ENCODE measurements at places on chromosomes 4 and X.

GRCh38 chr4:32163125-32163524 lies 1443.0 kb downstream of the PCDH7 start:
- no peak for DNase-seq

GRCh38 chrX:138871739-138872138 lies 160.2 kb upstream of the FGF13 start:
- no peak for DNase-seq

- no peak for DNase-seq
Measured at GRCh38 chr4:139470997-139471665, 17.2 kb downstream of the RAB33B start.

- no peak for DNase-seq
Measured at GRCh38 chr4:55793479-55793878, 26.1 kb upstream of the EXOC1L start.

DNA sequence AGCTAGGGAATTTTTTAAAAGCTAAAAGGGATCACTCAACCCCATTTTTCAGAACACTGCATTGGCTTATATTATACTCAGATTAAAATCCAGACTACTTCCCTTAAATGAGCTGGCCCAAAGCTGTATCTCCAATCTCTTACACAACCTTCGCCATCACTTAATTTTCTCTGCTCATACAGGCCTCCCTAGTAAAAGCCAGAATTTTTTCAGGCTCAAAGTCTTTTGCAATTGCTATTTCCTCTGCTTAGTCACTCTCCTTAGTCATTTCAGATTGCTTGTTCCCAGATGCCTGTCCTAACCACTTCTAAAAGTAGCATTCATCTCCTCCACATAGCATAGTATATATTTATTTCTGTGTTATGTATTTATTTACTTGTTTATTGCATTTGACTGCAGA lies 1587.9 kb upstream of the ADGRL3 start:
- no peak for DNase-seq

GRCh38 chr4:142467088-142467487 lies 379.0 kb downstream of the INPP4B start:
- DNase-seq = no peak

Measured in memory B cell (primary cell).